ENCODE measurements at places on chromosomes 6 and 20. TPM values are rescaled to one million over a fixed set of nuclear protein-coding genes. Genes with fewer than 3 reads are reported as not detected.

GRCh38 chr6:46776070-46776712, 17.0 kb upstream of the MEP1A start:
- no peak for DNase-seq
- no peak overlapping the region for H3K27ac ChIP-seq
- no peaks in the 10 kb centered on the region for H3K27me3 ChIP-seq
- H3K4me1 ChIP-seq, result peaks cover 4% of the 10 kb centered on the region
- no peak overlapping the region for H3K4me3 ChIP-seq

- H3K27ac ChIP-seq, result no peak overlapping the region
Observed at GRCh38 chr6:142569676-142570075, 267.9 kb downstream of the ADGRG6 start.

DNA sequence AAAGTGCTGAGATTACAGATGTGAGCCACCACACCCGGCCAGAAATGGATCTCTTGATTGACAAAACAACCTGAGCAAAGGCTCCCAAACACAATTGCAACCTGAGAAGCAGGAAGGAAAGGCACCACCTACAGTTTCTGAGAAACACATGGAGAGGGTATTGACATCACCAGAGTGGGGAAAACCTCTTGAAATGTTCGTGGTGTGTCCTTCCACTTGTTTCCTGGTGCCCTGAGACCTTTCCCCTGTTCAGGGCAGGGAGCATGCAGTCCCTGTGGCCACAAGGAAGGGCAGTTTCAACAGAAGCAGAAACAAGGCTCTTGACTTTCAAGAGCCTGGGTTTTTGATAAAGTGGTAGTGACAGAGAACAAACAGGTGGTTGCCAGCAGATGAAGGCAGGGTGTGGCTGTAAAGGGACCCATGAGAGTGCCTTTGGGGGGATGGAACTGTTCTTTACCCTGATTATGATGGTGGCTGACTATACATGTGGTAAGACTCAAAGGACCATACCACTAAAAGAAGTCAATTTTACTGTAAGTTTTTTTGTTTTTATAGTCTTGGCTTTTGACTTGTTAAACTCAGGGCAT, 3.2 kb upstream of the BPIFA1 start:
- DNase-seq, result no peak
- no peaks in the 10 kb centered on the region for H3K27me3 ChIP-seq

DNA sequence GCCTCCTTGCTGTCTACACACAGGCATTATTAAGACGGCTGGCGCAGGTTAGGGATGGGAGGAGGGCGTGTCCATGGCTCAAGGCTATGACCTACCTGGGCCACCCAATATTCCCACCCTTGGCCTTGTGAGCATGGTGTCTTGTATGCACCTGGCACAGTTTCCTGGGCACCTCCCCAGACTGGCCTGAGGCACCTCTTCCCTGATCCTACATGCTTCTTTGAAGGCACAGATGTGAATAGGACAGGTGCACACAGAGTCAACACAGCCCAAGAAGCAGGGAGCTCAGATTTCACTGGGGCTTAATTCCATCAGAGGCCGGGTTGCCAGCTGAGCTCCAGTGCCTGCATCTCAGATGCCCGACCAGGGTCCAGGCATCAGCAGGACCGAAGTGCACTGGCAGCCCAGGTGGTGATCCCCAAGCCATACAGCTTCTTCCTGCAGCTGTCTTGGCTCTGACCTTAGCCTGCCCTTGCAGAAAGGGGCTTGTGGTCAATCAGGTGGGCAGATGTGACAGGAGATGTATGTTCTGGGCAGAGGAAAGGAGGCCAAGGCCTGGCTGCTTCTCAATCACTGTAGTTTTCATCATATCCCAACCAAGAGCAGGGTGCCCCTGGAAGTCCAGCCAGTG, 287.7 kb downstream of the CLIC5 start:
- H3K4me1 ChIP-seq, result no peaks in the 10 kb centered on the region
- H3K4me3 ChIP-seq, result no peak overlapping the region
- DNase-seq, result no peak
- H3K36me3 ChIP-seq, result no peaks in the 10 kb centered on the region

- no peak for DNase-seq
- H3K4me3 ChIP-seq, result no peak overlapping the region
- no peak overlapping the region for H3K27ac ChIP-seq
Observed at GRCh38 chr6:56659721-56660380, 17.2 kb upstream of the DST start.

GRCh38 chr6:156508923-156509322, 268.3 kb upstream of the ARID1B start:
- no peak overlapping the region for H3K4me3 ChIP-seq
- H3K27ac ChIP-seq, result no peak overlapping the region
- no peaks in the 10 kb centered on the region for H3K4me1 ChIP-seq
- no peaks in the 10 kb centered on the region for H3K27me3 ChIP-seq

- peak overlapping the region; percentile 88 for H3K27ac ChIP-seq
- H3K27me3 ChIP-seq, result no peaks in the 10 kb centered on the region
- H3K36me3 ChIP-seq, result no peaks in the 10 kb centered on the region
Observed at GRCh38 chr20:53623454-53624211, 30.0 kb upstream of the ZNF217 start.

- H3K27me3 ChIP-seq, result no peaks in the 10 kb centered on the region
- H3K4me3 ChIP-seq, result no peak overlapping the region
- DNase-seq, result no peak
- H3K4me1 ChIP-seq, result no peaks in the 10 kb centered on the region
Observed at GRCh38 chr6:34438705-34439104, 12.8 kb upstream of the RPS10 start.

Gene PPP1R3G
- 4.4 TPM for total RNA-seq

Gene RAET1G
- total RNA-seq, result not detected

Gene MAS1
- not detected for total RNA-seq

All from spleen (tissue), 13 donors.